Hindlimb muscle (tissue), 1 donor: ENCODE measurements at places on chromosomes 6 and 20. TPM values are rescaled to one million over a fixed set of nuclear protein-coding genes. Genes with fewer than 3 reads are reported as not detected.

Gene DAAM2
- polyA plus RNA-seq = 43.2 TPM

Gene FHL5
- 1.1 TPM for polyA plus RNA-seq

Gene PSORS1C2
- polyA plus RNA-seq = not detected

Gene TTK
- 5.7 TPM for polyA plus RNA-seq

DNA sequence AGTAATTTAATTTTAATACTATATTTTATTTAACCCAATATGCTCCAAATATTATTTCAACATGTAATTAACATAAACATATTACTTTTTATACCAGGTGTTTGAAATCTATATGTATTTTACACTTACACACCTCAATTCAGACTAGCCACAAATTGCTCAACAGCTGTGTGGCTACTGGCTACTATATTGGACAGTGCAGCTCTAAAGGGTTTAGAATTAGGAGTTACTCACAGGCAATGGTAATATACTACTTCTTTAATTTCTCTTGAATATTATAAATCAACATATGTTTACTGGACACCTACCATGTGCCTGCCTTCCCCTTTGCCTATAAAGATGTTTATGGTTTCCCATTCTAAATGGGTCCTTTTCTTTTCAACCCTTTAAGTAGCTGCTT lies 2.3 kb downstream of the MTRF1L start:
- DNase-seq = no peak

- no peak for DNase-seq
Measured at GRCh38 chr6:105645958-105646357, 243.1 kb upstream of the PREP start.

- DNase-seq = no peak
Measured at GRCh38 chr20:50577175-50578018, 67.2 kb downstream of the PTPN1 start.

GRCh38 chr6:89525786-89526562 lies 93.0 kb downstream of the ANKRD6 start:
- no peak for DNase-seq

Gene SERINC3
- 54.0 TPM for polyA plus RNA-seq

DNA sequence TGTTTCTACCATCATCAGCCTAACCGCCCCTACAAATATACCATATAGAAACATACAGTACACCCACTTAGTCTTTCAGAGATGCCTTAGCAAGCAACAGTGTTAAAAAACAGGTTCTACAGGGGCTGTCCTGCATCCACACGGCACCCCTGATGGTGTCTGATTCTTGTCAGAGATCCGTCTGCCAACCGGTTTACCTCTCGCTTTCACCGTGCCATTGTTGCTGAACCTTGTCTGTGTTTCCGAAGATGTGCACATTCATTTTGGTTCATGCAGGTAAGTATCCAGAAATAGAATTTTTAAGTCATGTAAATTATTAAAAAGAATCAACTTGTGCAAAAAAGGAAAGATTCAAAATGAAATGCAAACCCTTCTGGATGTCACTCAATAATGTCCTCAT lies 52.9 kb downstream of the EPHA7 start:
- DNase-seq = no peak

- no peak for DNase-seq
Measured at GRCh38 chr6:110089323-110089722, 90.1 kb downstream of the WASF1 start.

Gene FAM209B
- not detected for polyA plus RNA-seq

GRCh38 chr6:167094436-167094819 lies 28.5 kb upstream of the CCR6 start:
- DNase-seq = no peak

Gene TMEM244
- polyA plus RNA-seq = not detected

GRCh38 chr6:110543106-110543505 lies 66.7 kb upstream of the SLC22A16 start:
- DNase-seq = no peak

DNA sequence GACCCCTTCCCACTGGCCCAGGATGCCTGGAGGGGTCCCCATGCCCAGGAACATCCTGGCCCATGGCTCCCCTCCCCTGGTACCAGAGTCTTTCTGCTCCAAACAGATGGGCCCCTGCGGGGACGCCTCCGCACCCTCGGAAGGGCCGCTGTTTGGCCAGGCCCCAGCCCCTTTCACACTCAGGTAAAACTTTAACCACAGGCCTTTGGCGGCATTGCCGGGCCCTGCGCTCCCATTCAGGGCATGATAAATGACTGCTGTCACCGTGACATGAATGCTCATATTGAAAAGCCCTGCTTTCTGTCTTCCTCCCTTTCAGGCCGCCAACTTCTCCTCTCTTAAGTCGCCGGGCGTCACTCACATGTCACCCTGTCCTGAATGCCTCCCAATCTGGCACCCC lies 141.5 kb upstream of the TOP1 start:
- no peak for DNase-seq

Gene PGC
- not detected for polyA plus RNA-seq

DNA sequence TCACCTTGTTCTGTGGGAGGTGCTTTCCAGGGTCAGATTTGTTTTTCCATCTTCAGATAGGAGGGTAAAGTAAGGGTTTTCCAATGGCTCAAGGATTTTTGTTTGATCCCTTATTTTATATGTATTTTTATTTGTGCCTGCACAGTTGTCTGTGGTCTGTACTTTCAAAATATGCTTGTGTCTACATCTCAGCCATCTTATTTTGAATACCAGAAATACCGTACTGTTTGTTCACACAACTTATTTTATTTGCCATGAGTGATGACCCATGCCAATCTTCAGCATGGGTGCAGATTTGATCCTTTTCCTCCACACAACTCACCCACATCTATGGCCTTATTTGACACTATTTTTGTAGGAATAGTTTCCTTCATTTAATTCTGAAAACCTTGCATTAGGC lies 72.2 kb upstream of the PTCHD4 start:
- no peak for DNase-seq

DNA sequence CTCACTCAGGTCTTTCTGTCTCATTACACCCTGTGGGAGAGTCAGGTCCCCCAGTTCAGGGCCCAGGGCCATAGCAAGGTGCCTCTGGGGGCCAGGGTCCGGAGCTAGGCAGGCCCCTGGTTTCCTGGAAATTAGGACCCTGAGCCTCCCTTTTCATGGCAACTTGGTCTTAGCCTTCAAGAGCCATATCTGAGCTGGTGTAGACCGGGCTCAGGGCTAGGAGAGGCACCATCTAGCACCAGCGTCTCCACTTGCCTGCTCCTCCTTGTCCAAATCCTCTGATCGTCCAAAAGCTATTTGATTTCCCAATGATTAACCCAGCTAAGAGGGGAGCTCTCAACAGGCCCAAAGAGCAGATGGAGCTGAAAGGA lies 5.6 kb downstream of the MDFI start:
- DNase-seq = no peak

Gene TRIM26
- 15.2 TPM for polyA plus RNA-seq

Gene B4GALT5
- polyA plus RNA-seq = 36.3 TPM

Gene PBOV1
- polyA plus RNA-seq = not detected

GRCh38 chr20:39944861-39945260 lies 744.2 kb downstream of the MAFB start:
- DNase-seq = no peak

- DNase-seq = no peak
Measured at GRCh38 chr6:79330704-79331103, 96.2 kb upstream of the HMGN3 start.

Gene BEND3
- 3.7 TPM for polyA plus RNA-seq

GRCh38 chr6:26197636-26197932 lies 110.4 kb downstream of the HFE start:
- no peak for DNase-seq

DNA sequence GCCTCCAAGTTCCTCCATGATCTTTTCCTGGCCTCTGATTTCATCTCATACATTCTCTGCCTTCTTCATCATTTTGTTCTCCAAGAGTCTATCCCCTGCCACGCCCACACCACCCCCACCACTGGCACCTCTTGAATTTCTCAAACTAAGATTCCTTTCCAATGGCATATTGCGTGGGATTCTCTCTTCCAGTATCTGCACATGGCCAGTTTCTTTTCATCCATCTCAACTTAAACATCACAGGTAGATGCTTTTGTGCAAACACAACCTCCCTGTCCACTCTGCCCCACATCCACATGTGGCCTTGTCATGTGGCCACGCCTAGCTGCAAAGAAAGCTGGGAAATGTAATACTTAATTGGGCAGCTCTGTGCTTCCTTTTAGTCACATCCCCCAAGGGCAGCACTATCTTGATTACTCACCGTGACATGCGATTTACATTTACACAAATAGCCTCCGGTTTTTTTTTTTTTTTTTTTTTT lies 33.4 kb upstream of the ZMYND8 start:
- DNase-seq = no peak

- no peak for DNase-seq
Measured at GRCh38 chr6:145860562-145860961, 46.0 kb upstream of the FBXO30 start.

DNA sequence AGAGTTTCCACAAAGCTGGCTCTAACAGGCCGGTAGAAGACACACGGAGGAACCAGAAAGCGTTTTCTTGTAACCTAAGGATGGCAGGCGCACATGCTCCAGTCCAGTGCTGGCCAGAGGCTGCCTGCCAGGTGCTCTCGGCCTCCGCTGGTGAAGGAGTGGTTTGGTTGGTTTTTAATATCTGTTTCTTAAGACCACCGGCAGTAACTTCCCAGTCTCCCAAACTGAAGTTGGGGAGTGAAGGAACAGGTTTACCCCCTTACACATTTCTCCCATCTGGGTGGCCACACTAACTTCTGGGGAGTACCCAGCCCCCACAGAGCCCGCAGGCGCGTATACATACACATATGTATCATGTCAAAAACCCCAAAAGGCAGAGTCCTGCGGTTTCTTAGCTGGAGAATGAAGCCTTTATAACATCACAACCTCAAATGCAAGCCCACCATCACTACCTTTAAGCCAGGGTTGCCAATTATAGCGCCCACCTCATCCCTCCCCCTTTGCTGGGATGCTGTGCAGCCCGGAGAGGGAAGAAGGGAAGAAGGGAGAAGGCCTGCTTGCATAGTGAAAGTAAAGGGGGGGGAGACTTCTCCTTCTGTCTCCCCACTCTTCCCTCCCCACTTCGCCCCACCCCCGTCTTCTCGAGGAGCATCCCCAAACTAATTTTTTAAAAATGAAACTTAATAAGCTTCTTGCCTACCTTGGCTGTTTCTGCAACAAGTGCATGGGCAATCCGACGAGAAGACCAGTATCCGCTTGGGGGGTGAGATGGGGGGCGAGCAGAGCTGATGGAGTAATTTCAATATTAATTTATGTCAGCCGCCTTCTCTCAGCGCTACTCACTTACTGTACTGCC lies 1.0 kb downstream of the TRERF1 start:
- DNase-seq = peak; percentile 45

- no peak for DNase-seq
Measured at GRCh38 chr6:136980070-136980469, 58.0 kb downstream of the SLC35D3 start.

Gene EYA2
- 2.7 TPM for polyA plus RNA-seq

- peak; percentile 17 for DNase-seq
Measured at GRCh38 chr6:10099529-10100140, 315.2 kb downstream of the TFAP2A start.

DNA sequence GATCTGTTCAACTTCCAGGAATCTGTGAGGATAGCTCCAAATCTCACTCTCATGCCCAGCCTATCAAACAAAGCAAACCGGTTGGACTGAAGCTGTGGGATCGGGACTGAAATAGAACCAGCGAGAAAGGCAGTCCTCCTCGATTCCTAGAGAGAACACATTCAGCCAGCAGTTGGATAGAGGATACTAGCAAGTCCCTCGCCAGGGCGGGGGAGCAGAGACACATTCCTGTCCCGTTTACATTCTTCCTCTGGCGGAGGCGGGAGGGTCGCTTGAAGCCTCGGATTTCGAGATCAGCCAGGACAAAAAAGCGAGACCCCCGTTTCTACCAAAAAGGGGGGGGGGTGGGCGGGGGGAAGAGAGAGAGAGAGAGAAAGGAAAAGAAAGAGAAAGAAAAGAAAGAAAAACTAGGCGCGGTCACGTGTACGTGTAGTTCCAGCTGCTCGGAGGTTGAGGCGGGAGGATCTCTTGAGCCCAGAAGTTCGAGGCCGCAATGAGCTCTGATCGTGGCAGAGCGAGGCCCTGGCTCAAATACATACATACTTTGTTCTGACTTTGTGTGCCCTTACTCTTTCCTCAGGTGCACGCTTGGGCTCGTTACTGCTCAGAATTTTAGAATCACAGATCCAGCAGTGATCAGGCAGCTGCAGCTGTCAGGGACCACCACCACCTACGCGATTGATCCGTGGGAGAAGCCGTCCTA lies 19.5 kb downstream of the ZNF311 start:
- DNase-seq = peak; percentile 92

GRCh38 chr6:124599656-124600055 lies 362.6 kb upstream of the RNF217 start:
- no peak for DNase-seq

- no peak for DNase-seq
Measured at GRCh38 chr6:150301846-150302519, 66.8 kb upstream of the IYD start.

DNA sequence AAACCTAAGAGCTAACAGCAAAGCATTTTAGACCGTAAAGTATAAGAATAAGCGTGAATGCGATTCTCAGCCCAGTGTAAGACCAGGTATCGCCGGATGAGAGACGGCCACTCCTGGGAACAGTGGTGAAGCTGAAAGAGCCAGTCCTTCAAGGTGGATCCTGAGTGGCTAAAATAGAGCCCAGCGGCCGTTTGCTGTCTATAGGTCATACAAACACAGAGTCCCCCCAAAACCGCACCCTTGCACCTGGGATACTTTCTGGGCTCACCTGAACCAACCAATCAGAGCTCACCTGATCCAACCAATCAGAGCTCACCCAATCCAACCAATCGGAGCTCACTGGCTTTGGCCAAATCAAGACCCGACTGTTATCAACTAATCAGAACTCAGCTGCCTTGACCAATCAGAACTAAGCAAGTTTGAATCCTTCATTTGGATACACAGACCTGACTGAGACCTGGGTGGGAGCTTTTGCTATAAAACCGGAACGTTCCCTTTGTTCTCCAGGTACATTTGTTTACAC lies 248.2 kb downstream of the DLL1 start:
- no peak for DNase-seq

- peak; percentile 30 for DNase-seq
Measured at GRCh38 chr20:24991897-24992486, 559 bp downstream of the APMAP start.

DNA sequence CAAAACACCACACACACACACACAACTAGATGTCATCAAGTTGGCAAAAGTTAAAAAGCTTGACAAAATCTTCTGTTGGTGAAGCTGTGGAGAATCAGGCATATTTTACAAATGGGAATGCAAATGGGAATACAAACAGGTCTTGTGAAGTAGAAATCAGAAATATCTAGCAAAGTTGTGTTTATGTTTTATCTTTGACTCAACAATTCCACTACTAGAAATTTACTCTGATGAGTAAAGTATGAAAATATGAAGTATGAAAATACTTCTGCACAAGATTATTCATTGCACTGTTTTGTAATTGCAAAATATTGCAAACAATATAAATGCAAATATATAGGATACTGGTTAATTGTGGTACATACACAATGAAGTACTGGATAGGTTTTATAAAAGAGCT lies 1166.0 kb upstream of the GJE1 start:
- DNase-seq = no peak

Gene NINL
- 19.4 TPM for polyA plus RNA-seq

Gene OTOR
- polyA plus RNA-seq = not detected

Gene PLEKHG1
- polyA plus RNA-seq = 15.6 TPM

Gene SIRPB1
- polyA plus RNA-seq = 0.71 TPM
